Skin of body (tissue), 3 donors: ENCODE measurements at places on chromosomes 16 and 17. TPM values are rescaled to one million over a fixed set of nuclear protein-coding genes. Genes with fewer than 3 reads are reported as not detected.

- no peak for DNase-seq
Observed at GRCh38 chr17:82021900-82022309, 773 bp downstream of the CENPX start.

DNA sequence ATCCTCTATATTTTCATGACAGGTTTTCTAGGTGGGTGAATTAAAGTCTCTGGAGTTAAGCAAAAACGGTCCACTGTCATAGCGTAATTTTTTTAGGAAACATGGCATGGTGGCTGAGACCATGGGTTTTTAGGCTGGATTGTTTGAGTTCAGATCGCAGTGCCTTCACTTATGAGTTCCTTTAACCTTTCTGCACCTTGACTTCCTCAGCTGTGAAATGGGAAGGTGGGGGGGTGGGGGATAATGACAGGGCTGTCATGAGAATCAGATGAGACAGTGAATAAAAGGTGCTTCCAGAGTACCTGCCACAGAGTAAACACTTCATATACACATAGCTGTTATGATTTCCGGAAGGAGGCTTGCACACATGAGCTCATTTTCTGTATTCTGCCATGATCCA lies 11.8 kb downstream of the PRCD start:
- DNase-seq = no peak

- DNase-seq = peak; percentile 23
Observed at GRCh38 chr17:2406903-2407790, 6.3 kb upstream of the MNT start.

GRCh38 chr17:76720211-76720610 lies 6.2 kb downstream of the JMJD6 start:
- DNase-seq = no peak

- DNase-seq = no peak
Observed at GRCh38 chr16:57723170-57723569, 12.4 kb upstream of the KATNB1 start.

- no peak for DNase-seq
Observed at GRCh38 chr16:2325791-2326190, 14.7 kb downstream of the ABCA3 start.

The SPEM2 gene
- total RNA-seq = not detected

DNA sequence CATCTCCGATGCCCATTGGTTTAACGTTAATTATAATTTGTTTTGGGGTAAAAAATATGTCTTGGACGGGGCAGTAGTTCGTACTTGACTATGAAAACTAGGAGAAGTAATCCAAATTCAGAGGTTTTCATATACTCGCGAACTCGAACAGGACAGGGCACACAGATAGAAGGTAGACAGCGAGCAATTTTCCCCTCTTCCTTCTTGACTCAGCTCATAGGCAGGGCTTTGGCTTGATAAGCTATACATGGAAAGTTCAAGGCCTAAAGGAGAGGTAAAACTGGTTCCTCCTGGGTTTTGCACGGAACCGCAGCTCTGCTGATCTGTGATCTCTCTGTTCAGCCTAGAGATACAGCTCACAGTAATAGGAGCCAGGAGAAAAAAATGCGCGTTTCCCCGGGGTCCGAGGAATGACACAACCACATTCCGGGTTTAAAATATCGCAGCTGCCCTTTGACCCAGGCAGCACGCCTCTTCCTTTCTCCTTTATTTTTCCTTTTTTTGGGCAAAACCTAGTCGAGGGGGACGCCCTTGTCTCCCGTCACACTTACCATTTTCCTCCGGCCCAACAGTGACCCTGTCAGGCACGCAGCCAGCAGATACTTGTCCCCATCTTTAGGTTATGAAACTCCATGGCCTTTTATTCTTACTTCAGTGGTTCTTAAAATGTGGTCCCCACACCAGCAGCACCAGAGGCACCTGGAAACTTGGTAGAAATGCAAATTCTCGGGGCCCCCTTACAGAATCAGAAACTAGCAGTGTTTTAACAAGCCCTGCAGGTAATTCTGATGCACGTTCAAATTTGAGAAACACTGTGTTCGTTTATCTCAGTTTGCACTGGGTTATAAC lies 1.7 kb upstream of the LASP1 start:
- peak; percentile 62 for DNase-seq

GRCh38 chr17:55155856-55156560 lies 108.8 kb upstream of the HLF start:
- DNase-seq = no peak

DNA sequence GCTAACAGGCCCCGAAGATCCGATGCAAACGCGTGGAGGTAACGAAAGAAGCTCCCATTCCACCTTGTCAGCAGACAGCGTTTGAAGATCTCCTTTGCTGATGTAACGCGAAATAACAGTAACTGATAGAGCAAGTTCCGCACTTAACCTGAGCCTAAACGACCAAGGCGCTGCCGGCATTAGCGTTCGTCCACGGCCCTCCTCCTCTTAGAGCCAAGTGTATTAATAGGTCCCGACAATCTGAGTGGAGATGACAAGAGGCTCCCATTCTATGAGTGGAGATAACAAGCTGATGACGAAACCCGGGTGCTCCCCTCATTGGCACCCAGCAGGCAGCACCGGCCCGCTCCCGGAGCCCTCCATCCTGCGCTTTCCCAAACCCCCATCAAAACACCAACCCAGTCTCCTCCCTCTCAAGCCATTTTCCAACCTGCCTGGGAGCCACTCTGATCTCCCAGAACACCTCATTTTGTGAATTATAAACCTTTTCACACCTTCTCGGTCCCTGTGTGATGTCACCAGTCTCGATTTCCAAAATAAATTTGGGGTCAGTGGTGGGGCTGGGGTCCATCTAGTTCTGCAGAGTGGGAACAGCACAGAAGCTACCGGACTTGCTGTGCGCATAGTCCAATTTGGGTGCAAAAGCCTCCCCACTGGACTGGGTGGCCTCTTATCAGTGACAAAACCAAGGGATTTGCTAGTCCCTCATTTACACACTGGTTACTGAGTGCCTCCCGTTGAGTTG lies 35.4 kb upstream of the ARL4D start:
- no peak for DNase-seq

DNA sequence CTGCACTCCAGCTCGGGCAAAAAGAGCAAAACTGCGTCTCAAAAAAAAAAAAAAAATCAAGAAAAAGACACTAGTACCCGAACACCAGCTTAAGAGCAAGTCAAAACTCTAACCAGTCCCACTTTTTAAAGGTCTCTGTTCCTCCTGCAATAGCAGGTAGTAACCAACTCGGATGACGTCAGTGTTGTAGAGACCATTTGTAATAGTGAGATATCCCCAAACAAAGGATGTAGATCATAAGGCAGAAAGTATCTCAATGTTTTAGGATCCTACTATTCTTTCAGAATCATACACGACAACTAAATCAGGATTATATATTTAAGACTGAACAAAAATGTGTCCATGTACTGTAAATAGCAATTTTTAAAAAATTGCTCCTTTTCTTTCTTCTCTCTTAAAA lies 2.4 kb downstream of the JPT1 start:
- no peak for DNase-seq

- DNase-seq = no peak
Observed at GRCh38 chr17:7580604-7581575, 1.5 kb downstream of the CD68 start.

The LPO gene
- not detected for total RNA-seq

GRCh38 chr17:1560858-1561355 lies 1.7 kb downstream of the PITPNA start:
- no peak for DNase-seq

The GDPD1 gene
- 2.7 TPM for total RNA-seq

The CHST4 gene
- not detected for total RNA-seq

The CRYM gene
- total RNA-seq = 3.2 TPM

DNA sequence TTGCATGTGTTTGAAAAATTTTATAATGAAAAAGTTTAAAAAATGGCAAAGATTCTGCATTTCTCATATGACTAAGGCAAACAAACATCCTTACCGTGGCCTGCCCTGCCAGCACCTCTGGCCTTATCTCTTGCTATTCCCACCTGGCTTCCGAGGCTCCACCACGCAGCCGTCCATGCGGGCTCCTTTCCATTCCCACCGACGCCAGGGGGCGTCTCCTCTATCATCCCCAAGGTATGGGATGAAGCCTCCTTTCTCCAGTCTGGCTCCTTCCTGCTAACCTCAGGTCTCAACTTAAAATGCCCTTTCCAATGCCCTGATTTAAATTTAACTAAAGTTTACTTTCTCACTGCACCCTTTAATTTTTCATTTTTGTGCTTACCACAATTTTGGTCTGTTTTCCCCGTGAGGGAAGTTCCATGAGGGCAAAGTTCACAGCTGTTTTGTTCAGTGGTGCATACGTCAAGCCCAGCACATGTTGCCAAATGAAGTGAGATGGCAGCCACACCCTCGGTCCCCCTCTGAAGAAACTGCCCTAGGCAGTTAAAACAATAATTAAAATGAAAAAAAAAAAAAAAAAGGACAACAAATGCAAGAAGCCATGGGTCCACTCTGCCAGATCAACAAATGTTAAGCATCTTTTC lies 13.3 kb upstream of the SDK2 start:
- DNase-seq = no peak

DNA sequence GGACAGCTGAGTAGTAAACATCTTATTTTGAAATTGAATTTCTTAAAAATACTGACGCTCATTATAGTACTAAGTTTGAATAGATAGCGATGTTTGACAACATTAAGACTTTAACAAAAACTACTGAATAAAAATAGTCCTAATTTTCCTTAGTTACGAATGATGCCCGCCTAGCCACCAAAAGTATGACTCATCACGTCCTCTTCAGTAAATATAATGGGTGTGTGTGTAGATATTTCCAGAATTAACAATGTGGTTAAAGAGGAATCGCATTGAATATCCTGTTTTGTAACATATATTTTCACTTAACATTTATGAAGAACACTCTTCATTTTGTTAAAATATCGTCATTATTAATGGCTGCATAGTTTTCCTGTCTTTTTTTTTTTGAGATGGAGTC lies 187.6 kb downstream of the MYO1D start:
- no peak for DNase-seq

DNA sequence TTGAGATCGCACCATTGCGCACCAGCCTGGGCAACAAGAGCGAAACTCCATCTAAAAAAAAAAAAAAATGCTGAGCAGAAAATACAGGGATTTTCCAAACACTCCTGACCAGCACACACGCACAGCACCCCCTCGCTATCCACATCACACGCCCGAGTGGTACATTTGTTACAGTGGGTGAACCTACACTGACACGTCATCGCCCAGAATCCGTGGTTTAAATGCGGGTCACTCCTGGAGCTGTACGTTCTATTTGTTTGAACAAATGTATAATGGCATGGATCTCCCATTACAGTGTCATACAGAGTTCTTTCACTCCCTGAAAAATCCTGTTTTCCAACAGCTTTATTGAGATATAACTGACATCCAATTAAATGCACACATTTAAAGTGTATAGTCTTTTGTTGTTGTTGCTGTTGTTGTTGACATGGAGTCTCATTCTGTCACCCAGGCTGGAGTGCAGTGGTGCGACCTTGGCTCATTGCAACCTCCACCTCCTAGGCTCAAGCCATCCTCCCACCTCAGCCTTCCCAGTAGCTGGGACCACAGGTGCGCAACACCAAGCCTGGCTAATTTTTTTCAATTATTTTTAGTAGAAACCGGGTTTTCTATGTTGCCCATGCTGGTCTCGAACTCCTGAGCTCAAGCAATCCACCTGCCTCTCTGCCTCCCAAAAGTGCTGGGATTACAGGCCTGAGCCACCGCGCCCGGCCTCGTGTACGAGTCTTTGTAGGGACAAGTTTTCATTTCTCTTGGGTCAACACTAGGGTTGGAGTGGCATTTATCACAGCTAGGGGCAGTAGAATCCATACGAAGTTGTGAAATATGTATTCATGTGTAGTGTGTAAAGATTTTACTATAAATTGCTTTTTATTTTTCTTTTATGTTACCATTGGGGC lies 4.4 kb upstream of the CARHSP1 start:
- no peak for DNase-seq

The FKBP10 gene
- total RNA-seq = 97.2 TPM

DNA sequence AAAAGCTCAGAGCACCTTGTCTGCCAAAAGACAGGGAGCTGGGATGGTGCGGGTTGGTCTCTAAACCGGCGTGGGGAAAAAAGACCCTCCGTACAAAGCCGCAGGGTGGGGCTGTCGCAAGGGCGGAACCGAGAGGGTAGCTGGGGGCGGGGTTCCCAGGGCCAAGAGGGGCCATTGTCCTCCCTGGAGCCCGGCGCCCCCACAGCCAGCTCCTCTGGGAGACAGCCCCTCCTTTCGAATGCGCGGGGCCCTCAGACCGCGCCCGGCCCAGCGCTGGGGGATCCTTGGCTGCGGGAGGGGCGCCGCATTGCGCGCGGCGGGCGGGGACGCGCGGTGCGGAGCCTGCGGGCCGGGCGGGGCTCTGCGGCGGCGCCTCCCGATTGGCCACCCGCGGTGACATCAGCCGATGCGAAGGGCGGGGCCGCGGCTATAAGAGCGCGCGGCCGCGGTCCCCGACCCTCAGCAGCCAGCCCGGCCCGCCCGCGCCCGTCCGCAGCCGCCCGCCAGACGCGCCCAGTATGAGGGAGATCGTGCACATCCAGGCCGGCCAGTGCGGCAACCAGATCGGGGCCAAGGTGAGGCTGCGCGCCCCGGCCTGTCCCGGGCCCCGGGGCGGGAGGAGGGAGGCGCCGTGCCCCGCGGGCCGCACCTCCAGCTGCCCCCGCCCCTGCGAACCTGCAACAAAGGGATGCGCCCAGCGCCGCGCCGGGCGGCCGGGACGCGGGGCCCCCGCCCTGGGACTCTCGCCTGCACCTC lies at the start of gene TUBB3:
TUBB3 (plus strand) TSS at position 459 of the 756 bp plus-strand sequence; CDS start at position 519, 60 bp downstream.
- DNase-seq = no peak

DNA sequence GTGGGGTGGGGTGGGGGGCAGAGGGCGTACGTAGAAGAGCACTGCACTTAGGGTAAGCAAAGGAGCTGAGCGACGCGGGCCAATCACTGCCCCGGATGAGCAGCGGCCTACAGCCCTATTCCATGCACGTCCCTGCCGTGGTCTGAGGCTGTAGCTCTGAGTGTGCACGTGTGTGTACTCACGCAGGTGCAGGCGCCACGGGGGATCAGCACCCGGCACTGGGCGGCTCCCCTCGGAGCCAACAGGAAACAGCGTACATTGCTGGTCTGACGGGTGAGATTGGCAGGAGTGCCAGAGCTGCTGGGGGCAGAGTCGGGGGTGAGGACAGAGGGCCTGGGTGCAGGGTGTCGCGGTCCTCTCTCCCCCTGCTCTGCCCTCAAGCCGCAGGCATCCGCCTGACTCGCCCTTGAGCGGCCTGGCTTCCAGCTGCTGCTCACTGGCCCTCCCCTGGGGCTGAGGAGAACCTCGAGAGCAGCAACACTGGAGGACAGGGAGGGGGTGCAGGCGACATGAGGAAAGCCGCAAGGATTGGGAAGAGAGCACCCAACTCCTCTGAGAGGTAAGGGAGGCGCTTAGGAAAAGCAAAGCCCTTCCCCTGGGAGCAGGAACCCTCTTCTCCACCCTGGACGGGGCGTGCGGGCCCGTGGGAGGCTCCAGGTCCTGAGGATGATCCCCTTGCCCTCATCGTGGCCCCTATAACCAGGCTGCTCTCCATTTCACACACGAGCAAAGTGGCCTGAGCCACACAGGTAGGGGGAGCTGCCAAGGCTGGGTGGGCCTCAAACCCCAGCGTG lies 57.8 kb downstream of the ENGASE start:
- DNase-seq = no peak
